ENCODE measurements at places on chromosomes 12 and 14.

- DNase-seq: no peak
These were observed 9.0 kb upstream of the NOVA1 start for GRCh38 chr14:26606729-26607312.

- DNase-seq: no peak
These were observed 36.3 kb downstream of the STON2 start for GRCh38 chr14:81363746-81364378.

GRCh38 chr12:64840949-64841717 lies 16.7 kb downstream of the TBC1D30 start:
- no peak for DNase-seq

GRCh38 chr12:124556896-124557501 lies 10.4 kb downstream of the NCOR2 start:
- DNase-seq: no peak

GRCh38 chr12:103530307-103531066 lies 34.7 kb upstream of the C12orf42 start:
- no peak for DNase-seq

DNA sequence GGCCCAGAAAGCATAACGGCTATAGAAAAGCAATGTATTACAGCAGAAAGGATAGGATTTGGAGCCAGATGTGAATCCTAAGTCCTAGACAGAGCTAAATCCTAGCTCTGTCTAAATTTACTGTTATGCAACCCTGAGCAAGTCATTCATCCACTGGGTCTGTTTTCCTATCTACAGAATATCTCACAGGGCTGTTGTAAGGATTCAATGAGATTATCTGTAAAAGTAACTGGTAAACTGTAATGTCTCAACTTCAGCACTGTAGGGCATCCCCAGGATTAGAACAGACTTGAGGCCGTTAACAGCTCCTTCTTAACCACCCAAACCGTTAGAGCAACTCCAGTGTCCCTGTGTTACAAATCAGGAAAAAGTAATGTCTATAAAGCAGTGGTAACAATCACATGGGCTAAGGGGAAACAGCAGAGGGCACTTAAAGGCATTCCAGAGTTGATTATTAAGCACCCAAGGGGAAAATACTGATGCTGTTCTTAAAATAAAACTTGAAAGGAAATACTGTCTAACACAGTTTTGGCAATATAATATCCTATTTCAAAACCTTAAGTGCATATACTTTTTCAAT lies 10.1 kb downstream of the GMFB start:
- DNase-seq: no peak

DNA sequence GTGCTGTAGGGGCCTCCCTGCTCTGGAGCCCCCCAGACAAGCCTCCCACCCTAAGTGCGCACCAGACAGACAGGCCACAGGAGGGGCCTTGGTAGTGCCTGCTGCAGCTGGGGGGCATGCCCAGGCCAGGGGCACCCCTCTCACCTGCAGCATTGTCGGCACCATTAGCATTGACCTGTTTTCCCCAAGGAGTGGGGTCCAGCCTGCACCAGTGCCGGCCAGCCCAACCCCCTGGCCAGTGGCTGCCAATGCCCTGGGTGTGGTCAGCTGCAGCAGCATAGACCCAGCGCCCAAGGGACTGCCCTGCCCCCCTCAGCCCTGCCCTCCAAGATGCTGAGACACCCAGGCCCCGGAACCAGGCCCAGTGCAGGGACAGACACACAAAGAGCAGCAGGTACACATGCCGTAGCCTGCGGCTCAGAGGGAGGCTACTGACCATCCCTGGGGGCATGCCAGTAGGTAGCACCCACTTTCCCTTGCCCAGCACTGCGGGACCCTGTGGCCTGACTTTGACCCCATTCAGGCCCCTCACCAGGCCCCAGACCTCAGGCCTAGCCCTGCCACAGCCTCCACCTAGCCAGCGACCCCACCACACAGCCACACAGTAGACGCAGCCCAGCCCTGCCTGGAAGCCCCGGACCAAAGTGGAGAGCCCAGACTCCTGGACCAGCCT lies 1.0 kb downstream of the AHNAK2 start:
- no peak for DNase-seq

DNA sequence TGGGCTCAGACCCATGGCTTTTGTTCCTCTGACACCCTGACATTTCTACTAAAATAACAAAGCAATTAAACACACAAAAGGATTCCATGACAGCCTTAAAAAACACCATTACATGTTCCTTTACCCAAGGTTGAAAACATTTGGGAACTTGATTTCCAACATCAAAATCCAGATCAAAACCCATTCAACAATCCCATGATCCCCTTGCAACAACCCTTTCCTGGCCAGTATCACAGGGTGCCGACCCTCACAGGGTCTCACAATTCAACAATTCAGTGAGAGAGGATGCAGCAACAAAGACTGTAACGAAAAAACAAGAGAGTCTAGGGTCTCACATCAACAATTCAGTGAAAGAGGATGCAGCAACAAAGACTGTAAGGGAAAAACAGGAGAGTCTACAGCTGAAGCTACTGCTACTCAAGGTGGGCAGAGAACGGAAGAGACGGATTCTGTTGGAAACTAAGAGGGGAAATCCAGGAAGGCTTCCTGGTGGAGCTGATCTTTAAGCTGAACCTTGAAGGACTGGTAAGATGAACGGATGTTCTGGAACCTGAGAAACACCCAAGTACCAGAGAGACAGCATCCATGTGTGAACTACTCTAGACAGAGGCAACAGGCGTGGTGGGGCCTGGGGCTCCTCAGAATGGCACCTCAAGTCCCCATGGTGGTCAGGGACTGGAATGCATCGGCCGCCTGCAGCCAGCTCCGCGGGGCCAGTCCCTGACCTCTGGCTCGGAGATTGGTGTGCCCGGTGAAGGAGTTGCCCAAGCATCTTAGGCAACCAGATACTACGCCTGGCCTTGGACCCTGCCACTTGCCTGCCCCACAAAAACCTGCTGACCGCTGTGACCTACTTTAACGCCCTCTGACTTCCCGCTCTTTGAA lies 22.7 kb upstream of the ZFP36L1 start:
- no peak for DNase-seq

- no peak for DNase-seq
These were observed 1324.0 kb upstream of the USP15 start for GRCh38 chr12:60935981-60936761.

All from NB4 (cell line).